Stimulated activated CD4-positive, alpha-beta T cell treated with anti-CD3 and anti-CD28 coated beads, Interleukin-4, amount 100 ng/mL, for 4 hours (primary cell): ENCODE measurements at places on chromosomes 6 and 20.

DNA sequence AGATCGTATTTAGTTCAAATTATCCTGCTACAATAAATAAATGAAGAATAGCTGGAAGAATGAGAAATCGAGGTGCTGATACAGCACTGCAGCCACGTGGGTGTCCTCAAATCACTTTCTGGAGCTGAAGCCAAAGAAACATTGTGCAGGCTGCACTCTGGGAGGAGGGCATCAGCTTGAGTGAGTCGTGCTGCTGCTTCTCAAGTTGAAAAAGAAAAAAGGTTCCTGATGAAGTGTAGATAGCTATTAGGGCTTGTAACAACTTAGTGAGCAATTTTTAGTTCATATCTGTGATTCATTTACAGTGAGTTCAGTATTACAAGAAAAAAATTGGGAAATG, 40.5 kb downstream of the DSE start:
- no peak for DNase-seq

GRCh38 chr6:6722195-6722594, 133.7 kb downstream of the LY86 start:
- no peak for DNase-seq

- no peak for DNase-seq
Observed at GRCh38 chr6:115896538-115897129, 164.1 kb downstream of the FRK start.

DNA sequence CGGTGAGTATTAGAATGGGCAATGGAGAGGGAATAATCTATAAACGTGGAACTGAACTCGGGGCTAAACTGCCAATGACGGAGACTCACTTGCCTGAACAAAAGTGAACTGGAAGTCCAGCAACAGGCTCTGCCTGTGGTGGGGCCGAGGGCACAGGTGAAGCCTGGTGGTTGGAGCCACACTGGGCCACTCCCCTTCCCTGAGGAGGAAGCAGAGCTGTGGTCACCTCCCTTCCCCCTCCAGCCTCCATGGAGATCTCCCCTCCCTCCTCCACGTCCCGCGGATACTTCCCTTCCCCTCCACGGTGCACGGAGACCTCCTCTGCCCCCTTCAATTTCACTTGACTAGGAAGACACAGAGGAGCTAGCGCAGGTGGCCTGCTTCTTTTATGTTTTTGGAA, 14.7 kb upstream of the DSP start:
- DNase-seq, result no peak

DNA sequence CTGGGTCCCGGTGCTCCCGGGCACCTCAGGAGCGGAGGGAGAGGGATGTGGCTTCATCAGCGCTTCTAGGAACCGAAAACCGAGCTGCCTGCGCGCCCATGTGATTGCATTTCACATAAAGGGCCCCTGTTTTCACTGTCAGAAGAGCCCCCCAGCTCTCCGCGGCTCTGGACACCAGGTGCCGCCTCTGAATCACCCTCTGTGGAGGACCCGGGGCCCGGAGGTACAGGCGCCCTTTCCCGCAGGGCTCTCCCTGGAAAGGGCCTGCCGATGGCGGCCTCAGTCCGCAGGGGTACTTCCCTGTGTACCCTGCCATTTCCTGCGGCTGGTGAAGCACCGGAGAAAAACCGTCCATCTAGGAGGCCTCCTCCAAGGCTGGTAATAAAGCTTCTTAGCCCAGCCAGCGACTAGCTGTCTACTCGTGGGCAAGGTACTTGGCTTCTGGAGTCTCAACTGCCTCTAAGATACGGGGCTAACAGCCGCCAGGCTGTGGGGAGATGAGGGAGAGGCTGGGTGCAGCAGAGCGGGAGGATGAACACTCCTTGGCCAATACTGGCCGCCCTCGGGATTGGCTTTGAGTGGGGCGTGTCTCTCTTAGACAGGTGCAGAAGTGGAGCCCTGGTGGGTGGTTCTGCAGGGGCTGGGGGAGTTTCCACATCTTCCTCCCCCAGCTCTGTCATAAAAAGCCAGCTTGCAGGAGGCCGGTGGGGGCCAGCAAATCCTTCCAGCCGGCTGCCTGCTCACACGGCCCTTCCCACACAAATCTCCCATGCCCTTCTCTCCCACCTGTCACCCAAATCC, 1.6 kb downstream of the PPP1R16B start:
- peak; percentile 59 for DNase-seq

- DNase-seq, result no peak
Observed at GRCh38 chr6:42396720-42397119, 55.0 kb downstream of the TRERF1 start.

DNA sequence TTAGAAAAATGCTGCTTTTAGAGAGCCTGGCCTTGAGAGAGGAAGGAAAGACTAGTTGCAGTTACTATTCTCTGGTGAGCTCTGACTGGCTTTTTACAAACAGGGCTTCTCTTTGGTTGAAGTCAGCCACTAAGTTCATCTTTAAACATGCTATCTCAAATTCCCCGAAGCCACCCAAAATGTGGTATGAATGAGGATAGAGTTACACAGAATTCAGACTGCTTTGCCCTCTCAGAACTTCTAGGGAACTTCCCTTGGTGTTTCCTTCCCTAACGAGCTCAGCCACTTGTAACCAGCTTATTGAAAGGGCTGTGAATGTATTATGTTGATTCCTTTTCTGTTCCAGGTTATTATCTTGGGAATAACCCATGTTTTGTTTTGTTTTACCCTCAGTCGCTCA, 73.5 kb downstream of the EFHC1 start:
- DNase-seq, result no peak

DNA sequence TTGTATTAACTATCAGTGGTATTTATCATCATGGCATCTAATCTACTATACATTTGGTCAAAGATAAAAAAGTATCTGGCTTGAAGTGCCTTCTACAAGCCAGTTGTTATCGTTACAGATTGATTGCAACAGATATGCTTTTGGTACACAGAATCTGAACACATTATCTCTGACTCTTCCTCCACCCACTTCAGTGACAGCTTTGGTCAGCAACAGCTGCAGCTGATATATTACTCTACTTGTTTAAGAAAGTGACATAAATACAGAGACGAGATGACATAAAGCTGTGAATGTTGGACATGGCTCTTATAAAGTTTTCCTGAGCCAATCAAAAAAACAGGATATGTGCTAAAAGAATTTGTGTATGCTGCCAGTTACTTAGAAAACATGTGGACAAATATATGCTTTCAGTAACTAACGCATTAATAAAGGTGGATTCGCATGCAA, 77.6 kb downstream of the HIVEP2 start:
- DNase-seq, result no peak

- no peak for DNase-seq
Observed at GRCh38 chr6:126824226-126824625, 294.2 kb upstream of the RSPO3 start.

GRCh38 chr6:1917626-1918371, 308.1 kb downstream of the FOXC1 start:
- DNase-seq, result peak; percentile 44

- no peak for DNase-seq
Observed at GRCh38 chr6:20814494-20814893, 280.2 kb downstream of the CDKAL1 start.

GRCh38 chr20:63969838-63970713, at the start of gene ZNF512B:
TSS of gene ZNF512B (minus strand) at chr20:63969930. CDS start at chr20:63967950, 1,980 bp downstream.
- DNase-seq, result peak; percentile 65

DNA sequence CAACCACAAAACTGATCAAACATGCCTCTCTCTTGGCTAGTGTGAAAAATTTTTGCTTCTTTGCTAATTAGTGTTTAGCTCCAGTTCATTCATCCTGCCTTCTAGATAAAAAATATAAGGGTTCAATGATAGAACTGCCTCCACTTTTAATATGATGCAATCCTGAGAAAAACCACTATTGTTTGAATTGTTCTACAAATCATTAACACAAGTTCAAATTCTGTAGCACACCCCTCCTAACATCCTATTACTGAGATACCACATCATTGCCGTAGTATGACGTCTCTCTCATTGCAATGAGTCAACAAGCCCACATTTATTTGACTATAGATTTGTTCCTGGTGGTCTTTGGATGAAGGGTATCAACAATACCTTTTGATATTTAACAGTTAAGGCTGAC, 365.8 kb upstream of the OPRM1 start:
- DNase-seq, result no peak
